ENCODE measurements at places on chromosomes 12 and 14.
A peak's percentile ranks its signal among the peaks of the same experiment; 100 is the strongest.

DNA sequence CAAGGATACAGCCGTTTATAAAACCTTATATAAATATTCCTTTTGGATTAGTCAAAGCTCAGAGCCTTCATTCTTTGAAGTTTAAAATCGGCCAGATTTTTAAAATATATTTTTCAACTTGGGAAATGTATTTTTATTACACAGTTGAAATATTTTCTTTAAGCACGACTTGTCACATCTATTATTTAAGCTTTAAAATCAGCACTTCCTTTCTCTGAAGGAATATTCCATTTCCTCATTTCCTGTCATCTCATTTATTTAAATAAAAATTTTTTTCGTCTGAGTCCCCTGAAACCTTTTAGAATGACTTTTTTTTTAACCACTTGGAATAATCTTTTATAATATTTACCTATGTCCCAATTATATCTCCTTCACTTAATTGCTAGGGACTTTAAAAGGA, 107.5 kb upstream of the PDE3A start:
- DNase-seq, result no peak

DNA sequence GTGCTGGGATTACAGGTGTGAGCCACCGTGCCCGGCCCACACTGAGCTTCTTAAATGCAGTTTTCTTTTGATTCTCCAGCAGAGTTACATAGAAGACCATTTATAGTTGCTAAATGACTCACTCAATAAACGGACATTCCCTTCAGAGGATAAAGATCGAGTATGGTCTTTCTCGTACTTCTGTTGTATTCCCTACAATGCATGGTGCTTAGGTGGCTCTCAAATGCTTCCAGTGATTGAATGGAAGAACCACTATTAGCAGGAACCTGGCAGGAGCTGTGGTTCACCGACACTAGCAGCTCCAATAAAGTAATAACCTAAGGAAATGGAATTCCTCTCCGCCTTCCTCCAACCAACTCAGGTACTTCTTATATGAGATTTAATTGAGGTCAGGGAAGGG, 3.9 kb upstream of the GPRC5A start:
- no peak for DNase-seq

DNA sequence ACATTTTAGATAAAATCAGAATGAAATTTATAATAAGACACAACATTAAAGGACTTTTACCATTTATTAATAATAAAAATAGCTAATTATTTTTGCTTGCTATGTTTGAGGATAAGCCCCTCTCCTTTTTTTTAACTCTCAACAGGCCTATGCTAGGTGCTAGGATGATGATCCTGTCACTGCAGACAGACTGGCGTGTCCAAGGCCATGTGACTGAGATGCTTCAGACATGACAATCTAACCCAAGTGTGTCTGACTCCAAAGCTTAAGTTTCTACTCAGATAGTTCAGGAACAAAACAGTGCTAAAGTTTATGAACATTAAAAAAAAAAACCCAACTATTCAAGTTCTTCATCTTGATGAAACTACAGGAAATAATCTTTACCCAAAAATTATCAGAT, 29.8 kb downstream of the PPP1R13B start:
- no peak for DNase-seq

DNA sequence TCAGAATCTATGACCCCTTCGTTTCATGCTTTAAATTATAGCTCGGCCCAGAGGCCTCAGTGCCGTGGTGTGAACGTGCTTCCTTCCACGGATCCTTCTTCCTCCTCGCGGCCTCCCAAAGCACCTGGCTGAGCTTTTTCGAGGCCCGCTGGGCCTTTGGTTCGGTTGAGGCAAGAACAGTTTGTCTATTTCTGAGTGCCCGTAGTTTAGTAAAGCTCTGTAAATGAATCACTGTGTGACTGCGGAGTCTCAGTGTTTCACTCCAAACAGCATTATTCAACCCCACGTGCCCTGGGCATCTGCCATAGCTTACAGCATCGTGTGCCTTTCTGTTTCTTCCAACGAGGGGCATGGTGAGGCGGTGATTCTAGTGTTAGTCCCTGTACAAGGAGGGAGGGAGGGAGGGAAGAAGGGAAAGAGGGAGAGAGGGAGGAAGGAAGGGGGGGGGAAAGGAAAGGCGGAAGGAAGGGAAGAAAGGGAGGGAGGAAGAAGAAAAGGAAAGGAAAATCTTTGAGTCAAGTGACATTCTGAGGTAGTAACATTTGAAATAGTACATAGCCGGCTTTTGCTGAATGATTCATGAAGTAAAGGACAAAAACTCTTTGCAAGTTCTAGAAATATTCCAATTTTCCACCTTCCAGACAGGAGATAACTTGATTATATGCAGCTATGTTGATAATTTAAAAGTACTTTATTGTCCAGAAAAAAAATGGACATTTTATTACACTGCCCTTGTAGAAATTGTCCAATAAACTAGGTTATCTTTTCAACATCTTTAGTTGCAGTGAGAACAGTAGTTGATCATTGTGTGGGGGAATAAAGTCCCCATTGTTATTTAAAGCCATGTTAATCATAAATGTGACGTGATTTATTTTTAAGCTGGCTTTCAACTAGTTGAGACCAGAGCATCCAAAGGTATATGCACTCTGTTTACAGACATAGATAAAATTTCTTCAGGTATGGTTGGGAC, 1.2 kb upstream of the TRIM9 start:
- no peak for DNase-seq

- DNase-seq, result no peak
Observed at GRCh38 chr14:27721760-27722159, 1044.8 kb upstream of the FOXG1 start.

GRCh38 chr12:30694412-30695198, 1.1 kb downstream of the IPO8 start:
- DNase-seq, result no peak

GRCh38 chr14:66066981-66067776, 419.0 kb upstream of the CCDC196 start:
- no peak for DNase-seq

- no peak for DNase-seq
Observed at GRCh38 chr12:129670256-129670920, 233.4 kb downstream of the TMEM132D start.

GRCh38 chr12:93219947-93220346, 157.8 kb upstream of the NUDT4 start:
- DNase-seq, result no peak

GRCh38 chr14:80211153-80212022, at the start of gene DIO2:
Gene DIO2, minus strand, starts transcription at chr14:80211504. Its CDS starts 32 bp downstream, at chr14:80211472.
- DNase-seq, result no peak

- no peak for DNase-seq
Observed at GRCh38 chr12:103933237-103933636, 3.0 kb downstream of the HSP90B1 start.

- no peak for DNase-seq
Observed at GRCh38 chr14:77097006-77097699, 905 bp upstream of the CIPC start.

DNA sequence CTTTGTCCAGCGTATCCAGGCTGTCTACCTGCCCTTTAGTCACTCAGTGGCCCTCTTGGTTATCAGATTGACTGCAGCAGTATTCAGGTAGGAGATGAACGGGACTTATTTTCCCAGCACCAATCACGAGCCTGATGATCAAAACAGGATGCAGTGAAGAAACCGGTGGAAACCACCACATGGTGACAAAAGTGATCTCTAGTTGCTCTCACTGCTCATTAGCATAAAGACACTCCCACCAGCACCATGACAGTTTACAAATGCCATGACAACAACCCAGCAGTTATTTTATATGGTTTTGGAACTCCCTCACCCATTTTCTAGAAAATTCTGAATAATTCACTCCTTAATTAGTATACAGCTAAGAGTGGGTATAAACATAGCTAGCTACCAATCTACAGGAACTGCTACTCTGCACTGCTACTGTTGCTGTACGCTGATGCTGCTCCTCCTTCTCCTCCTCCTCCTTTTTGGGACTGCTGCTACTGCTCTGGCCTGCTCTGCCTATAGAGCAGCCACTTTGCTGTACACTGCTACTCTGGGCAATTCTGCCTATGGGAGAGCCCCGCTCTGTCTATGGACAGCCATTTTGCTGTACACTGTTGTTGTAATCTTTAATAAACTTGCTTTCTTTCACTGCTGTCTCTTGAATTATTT, 142.5 kb upstream of the SSTR1 start:
- peak; percentile 37 for DNase-seq

DNA sequence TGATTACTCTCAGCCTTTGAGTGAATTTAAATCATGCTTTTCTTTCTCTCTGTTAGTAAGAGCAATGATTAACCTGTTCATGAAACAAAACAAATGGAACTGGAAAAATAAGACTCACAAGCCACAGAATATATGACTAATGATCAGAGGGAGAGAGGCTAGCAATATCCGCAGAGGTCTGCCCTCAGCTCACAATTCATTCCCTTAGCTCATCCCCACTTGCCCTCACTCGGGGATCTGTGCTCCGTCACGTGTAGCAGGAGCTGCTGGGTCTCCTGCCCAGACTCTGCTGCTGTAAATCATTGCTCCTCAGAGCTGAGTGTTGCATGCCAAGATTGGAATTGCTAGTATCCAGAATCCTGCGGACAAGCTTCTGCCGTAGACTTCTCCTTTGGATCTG, 53.1 kb upstream of the GNG2 start:
- DNase-seq, result no peak

DNA sequence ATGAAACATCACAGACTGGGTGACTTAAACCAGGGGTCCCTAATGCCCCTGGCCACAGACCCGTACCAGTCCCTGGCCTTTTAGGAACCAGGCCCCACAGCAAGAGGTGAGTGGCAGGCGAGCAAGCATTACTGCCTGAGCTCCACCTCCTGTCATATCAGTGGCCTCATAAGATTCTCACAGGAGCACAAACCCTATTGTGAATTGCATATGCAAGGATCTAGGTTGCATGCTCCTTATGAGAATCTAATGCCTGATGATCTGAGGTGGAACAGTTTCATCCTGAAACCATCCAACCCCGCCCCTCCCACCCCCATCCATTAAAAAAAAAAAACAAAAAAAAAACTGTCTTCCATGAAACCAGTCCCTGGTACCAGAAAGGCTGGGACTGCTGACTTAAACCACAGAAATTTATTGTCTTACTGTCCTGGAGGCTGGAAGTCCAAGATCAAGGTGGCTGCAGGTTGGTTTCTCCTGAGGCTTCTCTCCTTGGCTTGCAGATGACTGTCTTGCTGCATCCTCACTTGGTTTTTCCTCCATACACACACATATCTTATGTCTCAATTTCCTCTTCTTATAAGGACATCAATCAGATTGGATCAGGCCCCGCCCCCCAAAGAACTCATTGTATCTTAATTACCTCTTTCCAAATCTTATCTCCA, 235.9 kb downstream of the CHST11 start:
- no peak for DNase-seq

DNA sequence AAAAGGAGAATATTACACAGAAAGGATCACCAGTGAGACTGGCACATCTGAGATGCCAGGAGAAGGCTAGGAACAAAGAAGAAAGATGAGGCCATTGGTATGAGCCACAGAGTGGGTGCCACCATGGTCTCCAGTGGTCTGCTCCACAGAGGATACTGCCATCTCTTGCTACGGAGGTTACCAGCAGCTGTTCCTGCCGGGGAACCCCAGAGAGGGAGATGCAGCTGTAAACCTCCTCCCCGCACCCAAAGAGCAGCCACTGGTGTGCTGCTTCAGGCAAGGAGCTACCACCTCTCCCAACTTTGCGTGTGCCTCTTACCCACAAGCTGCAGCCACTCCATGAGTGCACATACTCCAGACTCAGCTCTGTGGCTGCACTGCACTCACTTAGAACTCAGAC, 201.5 kb upstream of the RTL1 start:
- DNase-seq, result no peak

GRCh38 chr14:101480747-101481530, 80.4 kb upstream of the DIO3 start:
- DNase-seq, result no peak

DNA sequence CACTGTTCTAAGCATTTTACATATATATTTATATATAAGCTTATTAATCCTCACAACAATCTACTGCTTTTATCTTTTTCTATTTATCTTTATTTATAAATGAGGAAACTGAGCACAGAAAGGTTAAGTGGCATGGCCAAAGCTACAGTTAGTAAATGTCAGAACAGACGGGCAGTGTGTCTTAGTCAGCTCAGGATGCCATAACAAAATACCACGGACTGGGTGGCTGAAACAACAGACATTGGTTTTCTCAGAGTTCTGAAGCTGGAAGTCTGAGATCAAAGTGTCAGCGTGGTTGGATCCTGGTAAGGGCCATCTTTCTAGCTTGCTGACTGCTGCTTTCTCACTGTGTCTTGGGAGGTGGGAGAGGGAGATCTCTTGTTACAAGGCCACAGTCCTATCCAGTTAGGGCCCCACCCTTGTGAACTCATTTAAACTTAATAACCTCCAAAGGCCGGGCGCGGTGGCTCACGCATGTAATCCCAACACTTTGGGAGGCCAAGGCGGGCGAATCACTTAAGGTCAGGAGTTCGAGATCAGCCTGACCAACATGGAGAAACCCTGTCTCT, 19.8 kb downstream of the RPGRIP1 start:
- no peak for DNase-seq

DNA sequence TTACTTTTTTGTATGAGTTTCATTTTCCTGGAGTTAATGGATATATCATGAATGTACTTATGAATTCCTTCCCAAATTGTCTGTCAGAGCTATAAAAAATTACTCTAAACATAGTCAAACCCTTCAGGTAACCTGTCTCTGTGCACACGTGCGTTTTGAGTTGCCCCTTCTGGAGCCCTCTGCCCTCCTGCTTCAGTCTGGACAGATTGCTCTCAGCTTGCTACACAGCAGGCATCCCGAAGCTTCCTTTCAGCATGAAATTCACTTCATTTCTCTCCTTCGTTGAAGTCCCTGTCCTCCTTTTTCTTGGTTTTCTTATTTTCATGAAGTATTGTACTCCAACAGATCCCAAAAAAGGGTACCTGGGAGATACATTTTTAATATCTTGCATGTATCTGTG, 47.3 kb downstream of the FNTB start:
- DNase-seq, result no peak

DNA sequence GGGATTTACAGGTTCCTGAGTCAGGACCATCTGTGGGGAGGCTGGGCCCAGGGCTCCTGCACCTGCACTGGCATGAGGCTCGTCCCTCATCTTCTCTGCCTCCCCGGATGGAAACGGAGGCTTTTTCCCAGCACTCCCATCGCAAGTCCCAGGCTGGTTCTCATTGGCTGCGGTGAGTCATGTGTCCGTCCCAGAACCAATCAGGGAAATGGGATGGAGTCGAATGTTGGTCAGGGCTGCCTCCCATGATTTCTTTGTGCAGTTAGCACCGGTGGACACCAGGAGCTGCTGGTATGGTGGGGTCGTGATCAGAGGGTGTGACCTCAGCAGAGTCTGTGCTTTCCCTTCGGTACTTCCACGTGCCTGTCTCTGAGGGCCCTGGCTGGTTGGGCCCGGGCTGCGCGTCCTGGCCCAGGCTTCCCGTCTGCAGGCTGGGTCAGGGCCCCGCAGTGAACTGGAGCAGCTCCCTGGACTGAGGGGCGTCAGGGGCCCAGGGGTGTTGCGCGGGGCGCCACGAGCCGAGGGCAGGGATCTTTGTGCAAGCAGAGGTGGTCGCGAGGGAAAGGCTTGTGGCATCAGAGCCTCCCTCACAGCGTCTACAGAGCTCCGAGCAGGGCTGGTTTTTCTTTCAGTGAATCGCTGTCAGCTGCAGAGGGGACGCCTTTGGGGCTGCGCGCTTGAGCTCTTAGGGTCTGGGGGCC, 168.1 kb downstream of the ADGRD1 start:
- no peak for DNase-seq
